ENCODE measurements at places on chromosomes 5 and 9.

GRCh38 chr9:118985851-118986250 lies 383.4 kb downstream of the BRINP1 start:
- DNase-seq: no peak

GRCh38 chr5:41885286-41885685 lies 15.1 kb upstream of the OXCT1 start:
- no peak for DNase-seq

DNA sequence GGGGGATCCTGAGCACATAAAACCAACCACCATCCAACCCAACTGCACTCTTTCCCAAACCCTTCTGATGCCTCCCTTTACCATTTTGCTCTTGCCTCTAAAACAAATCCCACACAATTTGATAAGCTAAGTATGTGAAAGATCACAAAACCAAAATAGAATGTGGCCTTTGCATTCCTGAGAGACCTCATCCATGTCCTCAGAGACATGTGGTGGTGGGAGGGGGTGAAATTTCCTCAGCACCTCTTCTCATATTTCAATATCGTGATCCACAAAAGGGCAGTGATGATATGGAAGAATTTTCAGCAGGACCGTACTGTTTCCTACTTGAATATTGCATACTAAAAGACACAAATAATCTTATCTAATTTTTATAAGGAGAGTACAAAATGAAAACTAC lies 423.3 kb downstream of the TLE1 start:
- DNase-seq: no peak

- no peak for DNase-seq
Observed at GRCh38 chr5:171543148-171543815, 123.8 kb downstream of the FGF18 start.

- no peak for DNase-seq
Observed at GRCh38 chr5:35159370-35159742, 70.9 kb downstream of the PRLR start.

DNA sequence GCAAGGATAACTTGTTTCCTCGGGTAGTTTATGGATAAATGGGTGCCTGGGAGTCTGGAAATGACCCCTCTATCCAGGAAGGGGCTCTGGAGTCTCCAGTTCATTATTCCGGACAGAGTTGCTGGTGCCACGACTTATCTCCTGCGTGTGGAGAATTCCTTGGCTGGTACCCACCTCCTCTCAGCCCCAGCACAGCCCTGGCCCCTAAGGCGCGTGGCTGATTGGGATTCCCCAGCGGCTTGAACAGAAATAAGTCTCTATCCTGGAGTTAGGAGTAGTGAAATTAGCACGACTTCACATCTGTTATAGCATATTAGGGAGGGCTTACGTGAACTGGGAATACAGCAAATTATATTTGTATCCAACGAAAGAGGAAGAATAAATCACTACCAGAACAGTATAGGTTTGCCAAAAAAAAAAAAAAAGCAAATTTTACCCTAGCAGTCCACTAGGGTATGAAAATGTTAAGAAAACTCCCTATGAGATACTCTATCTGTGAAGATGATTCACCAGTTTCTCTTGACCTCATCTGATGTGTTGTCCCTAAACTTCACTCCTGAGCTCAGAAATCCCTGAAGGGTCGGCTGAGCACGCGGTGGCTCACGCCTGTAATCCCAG lies 172.5 kb upstream of the OTULINL start:
- DNase-seq: no peak

DNA sequence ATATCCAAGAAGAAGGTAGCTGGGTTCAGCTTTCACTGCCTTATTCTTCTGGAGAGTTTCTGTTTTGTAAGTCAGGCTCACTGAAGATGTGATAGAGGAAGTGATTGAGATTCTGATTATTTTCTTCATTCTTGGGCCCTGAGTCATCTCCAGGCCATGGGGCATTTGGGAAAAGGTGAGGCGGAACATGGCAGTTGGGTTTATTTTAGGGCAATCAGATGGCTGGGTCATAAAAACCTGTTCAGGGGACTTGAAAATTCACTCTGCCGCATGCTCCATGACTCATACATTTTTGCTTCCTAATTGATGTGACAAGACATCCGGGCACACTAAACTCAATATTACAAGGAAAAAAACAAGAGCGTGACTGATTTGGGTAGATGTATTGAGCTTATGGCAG lies 265.7 kb upstream of the KLF4 start:
- peak; percentile 50 for DNase-seq

GRCh38 chr9:92506184-92506857 lies 24.0 kb upstream of the ASPN start:
- DNase-seq: no peak

GRCh38 chr5:59241552-59241951 lies 652.0 kb downstream of the PDE4D start:
- no peak for DNase-seq

GRCh38 chr9:27165068-27165467 lies 56.0 kb downstream of the TEK start:
- no peak for DNase-seq

- DNase-seq: no peak
Observed at GRCh38 chr5:16548115-16548514, 68.7 kb downstream of the RETREG1 start.

GRCh38 chr9:126521976-126522590 lies 91.6 kb upstream of the LMX1B start:
- no peak for DNase-seq

GRCh38 chr5:68683632-68684036 lies 410.2 kb upstream of the SLC30A5 start:
- no peak for DNase-seq

GRCh38 chr5:95822542-95823181 lies at the start of gene GLRX:
GLRX (minus strand) TSS chr5:95822726; CDS start chr5:95822662, 64 bp downstream.
- peak; percentile 72 for DNase-seq

GRCh38 chr9:98774746-98775145 lies 21.6 kb downstream of the ANKS6 start:
- DNase-seq: peak; percentile 15

- DNase-seq: no peak
Observed at GRCh38 chr5:133995341-133995740, 9.4 kb downstream of the VDAC1 start.

GRCh38 chr5:104198156-104198555 lies 635.6 kb upstream of the NUDT12 start:
- no peak for DNase-seq

DNA sequence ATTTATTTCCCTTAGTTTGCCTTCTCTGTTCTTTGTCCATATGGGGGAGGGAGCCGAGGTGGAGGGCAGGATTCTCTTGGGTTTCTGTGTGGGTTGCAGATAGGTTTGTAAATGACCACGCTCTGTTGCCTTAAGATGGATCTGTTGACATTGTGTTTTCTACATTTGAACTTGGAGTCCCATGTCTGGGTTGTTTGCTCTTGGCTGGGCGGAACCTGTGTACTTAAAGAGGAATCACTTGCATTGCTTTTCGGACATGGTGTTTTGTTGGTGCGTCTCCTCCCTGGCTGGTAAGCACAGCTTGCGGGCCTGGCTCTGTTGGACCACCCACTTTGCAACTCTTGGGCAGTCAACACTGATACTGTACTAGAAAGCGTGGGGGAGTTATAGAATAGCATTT lies 45.9 kb downstream of the EHMT1 start:
- no peak for DNase-seq

GRCh38 chr9:22136461-22137096 lies 127.5 kb upstream of the CDKN2B start:
- DNase-seq: no peak

GRCh38 chr5:160326981-160327380 lies 14.6 kb upstream of the CCNJL start:
- DNase-seq: no peak

GRCh38 chr5:43411495-43411894 lies 696 bp downstream of the CCL28 start:
- no peak for DNase-seq

GRCh38 chr5:61333321-61333953 lies 1.4 kb downstream of the ZSWIM6 start:
- peak; percentile 44 for DNase-seq

- peak; percentile 64 for DNase-seq
Observed at GRCh38 chr5:178249191-178249989, 16.8 kb upstream of the PHYKPL start.

DNA sequence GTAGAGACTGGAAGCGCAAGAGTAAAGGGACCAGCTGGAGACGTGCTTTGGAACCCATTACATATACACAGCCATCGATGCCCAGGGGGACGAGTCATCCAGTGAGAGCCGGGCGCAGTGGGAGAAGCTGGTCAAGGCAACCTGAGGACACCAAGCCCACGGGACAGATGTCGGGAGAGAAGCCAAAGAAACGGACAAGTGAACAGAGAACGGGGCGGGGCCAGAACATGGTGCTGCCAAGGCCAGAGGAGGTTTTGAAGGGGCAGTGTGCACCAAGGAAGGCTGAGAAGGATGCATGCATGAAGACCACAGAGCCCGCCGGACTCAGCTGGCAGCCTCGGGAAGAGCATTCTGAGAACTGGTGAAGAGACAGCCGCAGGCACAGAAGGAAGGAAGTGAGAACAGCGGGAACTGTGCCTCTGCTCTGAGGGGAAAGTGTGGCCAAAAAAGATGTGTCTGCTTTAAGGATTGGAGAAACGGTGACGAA lies 20.3 kb downstream of the CAMSAP1 start:
- no peak for DNase-seq
